ENCODE measurements at places on chromosomes 5 and 9.

DNA sequence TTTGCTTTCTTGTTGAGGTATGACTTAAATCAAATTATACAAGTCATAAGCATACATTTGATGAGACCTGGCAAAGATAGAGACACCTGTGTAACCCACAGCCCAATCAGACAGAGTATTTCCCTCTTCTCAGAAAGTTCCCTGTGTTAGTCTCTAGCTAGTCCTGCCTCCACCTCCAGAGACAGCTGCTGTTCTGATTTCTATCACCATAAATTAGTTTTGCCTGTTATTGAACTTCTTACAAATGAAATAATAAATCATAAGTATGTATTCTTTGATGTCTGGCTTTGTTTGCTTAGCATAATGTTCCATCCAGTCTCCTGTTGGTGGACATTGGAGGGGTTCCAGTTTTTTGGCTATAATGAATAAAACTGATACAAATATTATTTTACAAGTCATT is 194.5 kb downstream of the ICE1 start:
- DNase-seq: peak; percentile 64

DNA sequence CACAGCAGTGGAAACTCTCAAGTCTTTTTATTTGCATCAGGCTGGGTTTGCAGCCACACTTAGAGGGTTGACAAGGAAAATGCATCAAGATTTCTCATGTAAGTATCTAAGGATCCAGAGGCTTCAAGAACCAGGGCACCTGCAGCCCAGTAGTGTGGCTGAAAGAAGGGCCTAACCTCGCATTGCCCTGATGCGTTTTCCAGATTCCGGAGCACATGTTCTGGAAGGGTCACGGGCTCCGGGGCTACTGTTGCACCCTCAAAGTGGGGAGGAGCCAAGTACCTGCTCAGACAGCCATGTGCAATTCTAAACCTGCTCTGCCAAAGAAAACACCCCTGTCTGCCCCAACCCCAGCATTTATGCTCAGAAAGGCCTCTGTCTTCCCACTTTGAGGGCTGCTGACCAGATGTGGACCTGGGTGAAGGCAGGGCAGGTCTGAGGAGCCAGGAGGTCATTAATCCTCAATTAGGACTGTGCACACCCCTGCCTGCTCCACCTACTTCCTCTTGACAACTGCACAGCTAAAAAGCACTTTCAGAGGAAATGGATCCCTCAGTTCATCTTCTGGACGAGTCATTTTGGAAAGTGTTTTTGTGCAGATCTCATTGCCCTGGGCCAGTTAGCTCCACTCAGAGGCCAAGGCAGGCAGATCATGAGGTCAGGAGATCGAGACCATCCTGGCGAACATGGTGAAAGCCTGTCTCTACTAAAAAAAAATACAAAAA is 110.7 kb downstream of the SAXO1 start:
- no peak for DNase-seq

DNA sequence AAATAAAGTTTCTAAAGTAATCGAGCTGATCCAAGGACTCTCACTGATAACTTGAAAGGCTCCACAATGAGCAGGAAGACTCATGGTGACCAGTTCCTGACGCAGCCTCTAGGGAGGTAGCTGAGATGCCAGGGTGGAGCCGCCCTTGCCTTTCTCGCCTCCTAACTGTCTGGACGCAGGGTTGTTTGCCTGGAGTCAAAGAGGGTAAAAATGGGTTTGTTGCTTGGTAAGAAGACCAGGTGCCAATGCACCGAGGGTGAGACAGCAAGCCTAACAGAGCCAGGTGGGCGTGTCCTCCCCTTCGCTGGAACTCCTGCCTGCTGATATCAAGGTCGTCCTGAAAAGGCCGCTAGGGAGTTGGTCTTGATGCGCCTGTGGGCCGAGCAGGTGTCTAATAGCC is 48.6 kb upstream of the FCN1 start:
- DNase-seq: no peak

DNA sequence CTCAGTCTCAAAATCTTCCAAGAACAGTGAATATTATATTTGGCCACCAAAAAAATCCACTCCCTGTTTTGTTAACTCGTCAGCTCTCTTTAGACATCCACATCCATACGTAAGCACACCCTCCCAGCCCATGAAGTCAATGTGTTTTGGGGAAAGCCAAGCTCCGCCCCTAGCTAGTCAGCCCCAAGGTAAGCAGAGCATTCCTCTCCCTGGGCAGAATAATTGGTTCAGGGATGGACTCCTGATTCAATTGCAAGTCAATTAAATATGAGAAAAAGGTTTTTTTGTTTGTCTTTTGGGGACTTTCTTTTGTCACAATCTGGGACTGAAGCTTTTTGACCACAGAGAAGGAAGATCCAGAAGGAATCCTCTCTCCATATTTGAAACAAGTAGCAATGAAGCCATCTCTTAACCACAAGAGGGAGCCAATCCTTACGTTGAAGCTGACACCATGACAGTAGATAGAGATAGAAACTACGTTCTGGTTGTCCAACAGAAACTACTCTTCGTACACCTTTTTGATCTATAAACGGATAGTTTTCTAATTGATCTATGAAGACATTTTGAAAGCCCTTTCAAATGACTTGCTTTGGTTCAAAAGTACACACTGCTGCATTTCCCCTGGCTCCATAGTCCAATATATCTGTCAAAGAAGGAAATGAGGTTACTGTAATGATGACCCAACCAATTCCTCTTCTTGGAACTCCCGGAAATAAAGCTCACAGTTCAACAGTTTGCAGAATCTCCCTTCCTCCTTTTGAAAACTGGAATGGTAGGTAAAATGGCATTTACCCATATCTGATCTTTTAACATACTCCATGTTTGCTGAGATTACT is 166.4 kb downstream of the TLE1 start:
- DNase-seq: peak; percentile 65

GRCh38 chr5:97006454-97007060 is 70.7 kb downstream of the LNPEP start:
- DNase-seq: no peak

DNA sequence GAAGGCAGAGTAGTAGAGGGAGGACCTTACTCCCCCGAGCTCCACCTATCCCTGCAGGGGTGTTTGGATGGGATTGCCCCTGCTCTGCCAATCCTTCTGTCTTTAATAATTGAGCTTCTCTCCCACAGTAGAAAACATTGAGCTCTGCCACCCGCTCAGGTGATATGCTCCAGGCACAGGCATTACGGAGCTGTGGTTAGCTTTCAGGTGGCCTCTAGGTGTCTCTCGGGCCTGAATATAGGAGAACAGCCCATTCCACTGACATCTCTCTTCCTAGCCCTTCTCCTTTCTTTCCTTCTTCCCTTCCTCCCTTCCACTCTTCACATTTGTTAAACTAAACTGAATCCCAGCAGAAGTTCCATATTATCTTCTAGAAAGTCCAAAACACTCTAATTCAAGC is 203.4 kb downstream of the SYK start:
- DNase-seq: no peak

GRCh38 chr9:23039402-23039801 is 592.8 kb downstream of the DMRTA1 start:
- DNase-seq: no peak

- DNase-seq: no peak
These were observed 152.1 kb downstream of the GNA14 start for GRCh38 chr9:77495834-77496671.

GRCh38 chr9:88534456-88535225 is at the start of gene NXNL2:
Gene NXNL2 (plus strand): TSS chr9:88535178. CDS start chr9:88535435, 257 bp downstream.
- no peak for DNase-seq

GRCh38 chr9:112562235-112562958 is 75.8 kb downstream of the KIAA1958 start:
- DNase-seq: no peak

GRCh38 chr5:106121972-106122605 is 1548.6 kb downstream of the EFNA5 start:
- DNase-seq: no peak

- no peak for DNase-seq
These were observed 4.4 kb upstream of the PDE6A start for GRCh38 chr5:149948993-149949392.

DNA sequence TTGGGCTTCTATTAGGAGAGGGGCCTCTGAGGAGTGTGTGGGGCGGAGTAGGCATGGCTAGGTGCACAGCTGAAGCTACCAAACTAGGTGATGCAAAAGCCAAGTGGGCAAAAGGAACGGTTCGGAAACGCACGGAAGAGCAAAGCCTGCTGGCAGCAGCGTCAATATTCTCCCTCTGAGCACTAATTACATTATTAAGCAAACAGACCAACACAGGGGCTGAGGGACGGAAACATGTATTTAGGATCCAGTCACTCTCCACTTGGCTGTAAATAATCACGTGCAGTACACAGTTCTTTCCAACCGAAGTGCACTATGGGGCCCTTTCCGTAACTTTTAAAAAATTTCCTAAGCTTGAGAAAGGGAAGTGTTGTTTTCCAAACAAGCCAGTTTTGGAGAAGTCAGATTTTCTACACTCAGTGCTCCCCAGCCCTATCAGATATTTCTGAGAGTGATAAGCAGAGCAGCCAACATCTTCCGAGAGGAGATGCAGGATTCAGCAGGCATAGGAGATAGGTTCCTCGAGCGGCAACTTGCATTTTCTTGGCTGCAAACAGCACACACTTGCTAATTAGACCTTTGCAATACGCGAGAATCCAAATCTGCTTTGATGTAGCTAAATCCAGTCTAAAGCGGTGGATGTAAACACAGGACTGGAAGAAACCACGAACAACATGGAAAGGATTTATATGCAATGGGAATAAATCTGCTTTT is 217.2 kb upstream of the TBCA start:
- no peak for DNase-seq

DNA sequence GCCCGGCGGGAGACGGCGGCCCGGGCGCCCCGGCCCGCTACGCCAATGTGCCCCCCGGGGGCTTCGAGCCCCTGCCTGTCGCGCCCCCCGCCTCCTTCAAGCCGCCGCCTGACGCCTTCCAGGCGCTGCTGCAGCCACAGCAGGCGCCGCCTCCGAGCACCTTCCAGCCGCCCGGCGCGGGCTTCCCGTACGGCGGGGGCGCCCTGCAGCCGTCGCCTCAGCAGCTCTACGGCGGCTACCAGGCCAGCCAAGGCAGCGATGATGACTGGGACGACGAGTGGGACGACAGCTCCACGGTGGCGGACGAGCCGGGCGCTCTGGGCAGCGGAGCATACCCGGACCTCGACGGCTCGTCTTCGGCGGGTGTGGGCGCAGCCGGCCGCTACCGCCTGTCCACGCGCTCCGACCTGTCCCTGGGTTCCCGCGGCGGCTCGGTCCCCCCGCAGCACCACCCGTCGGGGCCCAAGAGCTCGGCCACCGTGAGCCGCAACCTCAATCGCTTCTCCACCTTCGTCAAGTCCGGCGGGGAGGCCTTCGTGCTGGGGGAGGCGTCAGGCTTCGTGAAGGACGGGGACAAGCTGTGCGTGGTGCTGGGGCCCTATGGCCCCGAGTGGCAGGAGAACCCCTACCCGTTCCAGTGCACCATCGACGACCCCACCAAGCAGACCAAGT is 723 bp downstream of the SNX18 start:
- DNase-seq: peak; percentile 6

DNA sequence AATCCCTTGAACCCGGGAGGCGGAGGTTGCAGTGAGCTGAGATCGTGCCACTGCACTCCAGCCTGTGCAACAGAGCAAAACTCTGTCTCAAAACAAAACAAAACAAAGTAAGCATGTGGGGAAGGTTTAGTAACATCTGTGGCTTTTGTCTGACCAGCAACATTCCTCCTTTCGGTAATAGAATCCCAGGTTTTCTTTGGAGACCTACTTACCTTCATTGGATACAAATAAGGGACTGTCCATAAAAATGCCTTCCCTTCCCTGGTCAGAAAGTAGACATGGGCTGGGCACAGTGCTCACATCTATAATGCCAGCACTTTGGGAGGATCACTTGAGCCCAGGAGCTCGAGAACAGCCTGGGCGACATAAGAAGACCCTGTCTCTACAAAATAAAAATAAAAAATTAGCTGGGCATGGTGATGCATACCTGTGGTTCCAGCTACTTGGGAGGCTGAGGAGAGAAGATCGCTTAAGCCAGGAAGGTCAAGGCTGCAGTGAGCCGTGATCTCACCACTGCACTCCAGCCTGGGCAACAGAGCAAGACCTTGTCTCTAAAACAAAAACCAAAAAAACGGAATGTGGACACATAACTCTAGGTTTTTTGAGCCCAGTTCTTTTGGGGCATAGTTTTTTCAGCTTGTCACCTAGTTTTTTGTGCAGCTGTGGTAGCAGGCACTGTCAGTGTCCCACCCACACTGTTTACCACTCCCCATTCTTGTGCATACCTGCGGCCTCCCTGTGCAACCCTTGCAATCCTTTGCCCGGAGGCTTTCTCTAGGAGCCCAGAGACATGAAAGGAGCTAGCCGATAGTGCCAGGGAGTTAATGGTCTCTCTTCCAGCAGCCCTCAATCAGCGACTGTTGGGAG is 9.0 kb upstream of the SPINK4 start:
- DNase-seq: no peak

GRCh38 chr5:63768221-63768620 is 194.0 kb downstream of the HTR1A start:
- DNase-seq: no peak

- no peak for DNase-seq
These were observed 36.5 kb downstream of the CFAP95 start for GRCh38 chr9:69857131-69857530.

- DNase-seq: no peak
These were observed 57.2 kb downstream of the RAB14 start for GRCh38 chr9:121144482-121144881.

DNA sequence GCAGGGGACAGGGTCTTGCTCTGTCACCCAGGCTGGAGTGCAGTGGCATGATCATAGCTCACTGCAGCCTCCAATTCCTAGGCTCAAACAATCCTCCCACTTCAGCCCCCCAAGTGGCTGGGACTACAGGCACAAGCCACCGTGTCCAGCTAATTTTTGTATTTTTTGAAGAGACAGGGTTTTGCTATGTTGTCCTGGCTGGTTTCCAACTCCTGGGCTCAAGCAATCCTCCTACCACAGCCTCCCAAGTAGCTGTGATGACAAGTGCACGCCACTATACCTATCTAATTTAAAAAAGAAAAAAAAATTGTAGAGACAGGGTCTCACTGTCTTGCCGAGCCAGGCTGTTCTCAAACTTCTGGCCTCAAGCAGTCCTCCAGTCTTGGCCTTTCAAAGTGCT is 31.6 kb upstream of the LECT2 start:
- no peak for DNase-seq

DNA sequence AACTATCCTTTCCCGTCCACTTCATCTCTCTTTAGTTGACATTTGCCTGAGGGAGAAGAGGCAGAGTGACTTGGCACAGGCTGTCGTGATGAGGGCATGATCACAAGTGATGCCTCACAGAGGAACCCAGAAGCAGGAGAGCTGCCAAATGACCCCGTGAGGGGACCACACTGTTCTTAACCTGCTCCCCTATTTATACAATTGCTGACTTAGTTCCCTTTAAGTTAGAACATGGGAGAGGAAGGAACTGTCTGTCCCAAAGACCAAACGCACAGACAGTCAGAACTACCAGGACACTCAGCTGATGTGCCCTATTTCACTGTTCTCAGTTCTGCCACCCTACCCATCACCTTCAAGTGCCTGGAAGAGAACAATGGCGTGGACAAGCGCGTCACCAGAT is 73.7 kb downstream of the SLC1A3 start:
- DNase-seq: no peak

DNA sequence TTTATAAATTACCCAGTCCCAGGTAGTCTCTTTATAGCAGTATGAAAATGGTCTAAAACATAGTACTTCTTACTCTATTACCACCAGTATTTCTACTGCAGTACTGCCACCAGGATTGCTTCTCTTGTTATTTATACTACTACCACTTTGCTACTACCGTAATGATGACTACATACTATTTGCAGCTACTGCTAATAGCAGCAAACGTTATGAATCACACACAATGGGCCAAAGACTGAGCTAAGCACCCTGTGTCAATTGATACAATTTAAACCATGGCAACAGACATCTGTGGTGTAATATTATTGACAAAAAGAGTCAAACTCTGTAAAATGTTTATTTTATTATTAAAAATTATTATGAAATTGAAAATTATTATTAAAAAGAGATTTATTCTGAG is 15.3 kb upstream of the KIF12 start:
- DNase-seq: no peak
